ENCODE measurements at places on chromosomes 5 and 9. TPM values are rescaled to one million over a fixed set of nuclear protein-coding genes. Genes with fewer than 3 reads are reported as not detected.

Gene OCLN
- 2.1 TPM for total RNA-seq

Gene SPATA31E1
- total RNA-seq: not detected

- no peak for DNase-seq
Measured at GRCh38 chr9:136615631-136616306, 46.9 kb upstream of the EGFL7 start.

DNA sequence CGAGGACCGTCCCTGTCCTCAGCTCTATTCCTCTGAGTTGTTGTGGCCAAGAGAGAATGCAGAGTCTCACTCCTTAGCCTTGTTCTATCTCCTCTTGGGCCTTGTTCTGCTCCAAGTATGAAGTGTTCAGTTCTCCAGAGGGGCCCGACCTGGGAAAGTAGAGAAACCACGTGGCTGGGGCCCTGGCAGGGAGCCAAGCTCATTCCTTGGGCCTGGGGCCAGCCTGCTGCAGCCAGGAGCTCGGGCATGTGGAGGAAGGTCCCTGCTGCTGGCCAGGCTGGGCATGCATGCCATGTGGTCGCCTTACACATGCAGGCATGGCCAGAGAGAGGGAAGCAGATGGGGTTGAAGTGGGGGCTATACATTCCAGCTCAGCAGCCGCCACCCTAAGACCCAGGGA, 60.7 kb downstream of the COL27A1 start:
- DNase-seq: no peak

- DNase-seq: no peak
Measured at GRCh38 chr9:77125665-77126064, 51.7 kb upstream of the VPS13A start.

GRCh38 chr5:64312491-64312890, 146.8 kb downstream of the RNF180 start:
- DNase-seq: no peak

GRCh38 chr5:125409861-125410536, 663.6 kb upstream of the ZNF608 start:
- no peak for DNase-seq

DNA sequence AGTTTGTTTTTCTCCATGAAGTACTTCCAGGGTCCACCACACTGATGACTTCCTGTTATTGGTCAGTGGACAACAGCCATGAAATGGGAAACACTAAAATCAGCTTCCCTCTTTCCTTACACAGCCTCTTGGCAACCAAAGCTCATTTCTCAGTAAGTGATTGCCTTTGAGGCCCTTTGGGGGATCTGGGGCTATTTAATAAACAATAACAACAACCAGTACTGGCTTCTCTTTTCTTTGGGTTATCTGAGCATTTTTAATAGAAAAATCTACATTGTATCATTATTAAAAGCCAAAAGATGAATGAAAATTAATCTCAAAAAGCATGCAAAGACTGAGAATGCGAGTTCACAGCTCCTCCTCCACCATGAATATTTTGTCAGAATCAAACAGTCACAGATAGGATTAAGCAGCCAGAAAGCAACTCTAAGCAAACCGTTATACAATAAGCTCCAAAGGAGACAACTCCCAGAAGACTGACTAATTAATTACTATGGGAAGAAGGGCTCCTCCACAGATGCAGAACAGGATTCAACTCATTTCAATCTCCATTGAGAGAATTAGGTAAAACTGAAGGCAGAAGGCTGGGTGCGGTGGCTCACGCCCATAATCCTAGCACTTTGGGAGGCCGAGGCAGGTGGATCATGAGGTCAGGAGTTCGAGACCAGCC, 68.3 kb downstream of the SERINC5 start:
- no peak for DNase-seq
